GM23248 (cell line): ENCODE measurements at places on chromosomes 1 and 21. TPM values are rescaled to one million over a fixed set of nuclear protein-coding genes. Genes with fewer than 3 reads are reported as not detected.
A peak's percentile ranks its signal among the peaks of the same experiment; 100 is the strongest.

DNA sequence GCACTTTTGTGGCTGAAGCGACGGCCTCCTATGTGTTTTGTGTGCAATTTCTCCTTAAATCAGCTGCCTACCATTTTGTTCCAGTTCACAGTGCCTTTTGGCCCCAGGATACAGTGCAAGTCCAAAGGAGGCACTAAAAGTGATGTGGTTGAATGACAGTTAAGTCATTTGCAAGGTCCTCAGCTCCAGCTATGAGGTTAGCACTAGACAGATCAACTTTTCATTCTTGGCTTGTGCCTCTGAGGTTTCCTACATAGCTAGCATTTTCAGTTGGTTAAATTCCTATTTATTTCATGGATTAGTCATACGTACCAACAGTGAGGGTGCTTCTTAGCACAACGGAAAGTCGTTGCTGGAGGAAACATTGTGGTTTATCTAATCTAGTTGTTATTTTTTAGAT is 59.3 kb upstream of the NTPCR start:
- peak; percentile 89 for DNase-seq

ADORA1 gene
- 2.2 and 3.3 TPM in 2 replicates for polyA plus RNA-seq

- DNase-seq: peak; percentile 15
These were observed 275.9 kb upstream of the SNX7 start for GRCh38 chr1:98385652-98386051.

GRCh38 chr1:41073971-41074370 is 52.4 kb upstream of the SLFNL1 start:
- peak; percentile 84 for DNase-seq

NBPF11 gene
- 3.1 and 3.5 TPM in 2 replicates for polyA plus RNA-seq

VPS13D gene
- 5.6 and 6.8 TPM in 2 replicates for polyA plus RNA-seq

GRCh38 chr1:235391874-235392273 is 24.6 kb downstream of the TBCE start:
- DNase-seq: no peak

GUCA2A gene
- not detected in 2 replicates for polyA plus RNA-seq
